ENCODE measurements at places on chromosomes 2 and 18. TPM values are rescaled to one million over a fixed set of nuclear protein-coding genes. Genes with fewer than 3 reads are reported as not detected.

The ITSN2 gene
- total RNA-seq = 48.9 TPM

The IL1RN gene
- total RNA-seq = 0.41 TPM

The CD8B gene
- total RNA-seq = not detected

The SIX2 gene
- not detected for total RNA-seq

The RGPD3 gene
- total RNA-seq = 0.21 TPM

The CROCC2 gene
- not detected for total RNA-seq

The AQP12B gene
- total RNA-seq = not detected

The TMEFF2 gene
- total RNA-seq = 15.2 TPM

The GPAT2 gene
- not detected for total RNA-seq

The ALK gene
- 0.26 TPM for total RNA-seq

The LINC00305 gene
- not detected for total RNA-seq

The GPR45 gene
- total RNA-seq = not detected

The ERMN gene
- not detected for total RNA-seq

The B4GALT6 gene
- total RNA-seq = 17.5 TPM

The SCN9A gene
- total RNA-seq = 6.3 TPM

The ZNF519 gene
- 11.1 TPM for total RNA-seq

The TTC39C gene
- 21.8 TPM for total RNA-seq

The SCN3A gene
- total RNA-seq = 0.38 TPM

The MREG gene
- total RNA-seq = 8.9 TPM

The USP37 gene
- total RNA-seq = 19.1 TPM

The MTCL1 gene
- 39.6 TPM for total RNA-seq

The CHST10 gene
- 24.2 TPM for total RNA-seq

The UBXN4 gene
- 114 TPM for total RNA-seq

The GPC1 gene
- 198 TPM for total RNA-seq

The SERPINE2 gene
- 266 TPM for total RNA-seq

- no peak for DNase-seq
Measured at GRCh38 chr2:3491306-3491705, 28.0 kb downstream of the ADI1 start.

- DNase-seq = no peak
Measured at GRCh38 chr2:183807870-183808269, 683.6 kb downstream of the NUP35 start.

- DNase-seq = no peak
Measured at GRCh38 chr2:67075530-67076238, 321.4 kb upstream of the ETAA1 start.

DNA sequence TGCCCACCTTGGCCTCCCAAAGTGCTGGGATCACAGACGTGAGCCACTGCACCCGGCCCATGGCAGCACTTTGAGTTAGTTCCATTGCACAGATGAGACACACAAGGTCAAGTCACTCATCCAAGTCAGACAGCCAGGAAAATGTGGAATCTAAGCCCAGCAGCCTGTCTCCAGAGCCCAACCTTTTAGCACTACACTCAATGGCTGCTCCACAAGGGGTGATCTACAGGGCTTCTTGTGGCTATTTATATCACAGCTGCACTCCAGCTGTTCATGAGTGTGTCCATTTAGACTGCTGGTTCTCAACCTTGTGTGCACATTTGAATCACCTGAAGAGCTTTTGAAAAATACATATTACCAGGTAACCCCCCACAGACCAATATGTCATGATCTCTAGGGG is 72.9 kb upstream of the RPL31 start:
- DNase-seq = no peak

DNA sequence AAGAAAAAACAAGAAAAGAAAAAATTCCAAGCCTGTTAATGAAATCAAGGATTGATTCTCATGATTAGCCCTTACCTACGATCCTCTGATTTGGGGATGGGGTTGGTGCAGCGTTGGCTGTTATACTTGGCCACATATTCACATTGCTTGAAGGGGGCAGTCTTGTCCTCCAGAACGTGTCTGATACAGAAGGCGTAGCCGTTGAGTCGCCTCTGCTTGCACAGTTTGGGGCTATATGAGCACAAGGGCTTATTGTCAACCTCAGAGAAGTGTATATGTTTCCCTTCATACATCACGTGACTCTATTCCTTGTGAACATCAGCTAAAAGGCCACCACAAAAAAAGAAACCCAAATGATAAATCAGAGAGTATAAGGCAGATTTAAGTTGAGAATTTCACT is 23.2 kb downstream of the INO80D start:
- no peak for DNase-seq

GRCh38 chr2:136031711-136032110 is 46.3 kb upstream of the DARS1 start:
- DNase-seq = no peak

DNA sequence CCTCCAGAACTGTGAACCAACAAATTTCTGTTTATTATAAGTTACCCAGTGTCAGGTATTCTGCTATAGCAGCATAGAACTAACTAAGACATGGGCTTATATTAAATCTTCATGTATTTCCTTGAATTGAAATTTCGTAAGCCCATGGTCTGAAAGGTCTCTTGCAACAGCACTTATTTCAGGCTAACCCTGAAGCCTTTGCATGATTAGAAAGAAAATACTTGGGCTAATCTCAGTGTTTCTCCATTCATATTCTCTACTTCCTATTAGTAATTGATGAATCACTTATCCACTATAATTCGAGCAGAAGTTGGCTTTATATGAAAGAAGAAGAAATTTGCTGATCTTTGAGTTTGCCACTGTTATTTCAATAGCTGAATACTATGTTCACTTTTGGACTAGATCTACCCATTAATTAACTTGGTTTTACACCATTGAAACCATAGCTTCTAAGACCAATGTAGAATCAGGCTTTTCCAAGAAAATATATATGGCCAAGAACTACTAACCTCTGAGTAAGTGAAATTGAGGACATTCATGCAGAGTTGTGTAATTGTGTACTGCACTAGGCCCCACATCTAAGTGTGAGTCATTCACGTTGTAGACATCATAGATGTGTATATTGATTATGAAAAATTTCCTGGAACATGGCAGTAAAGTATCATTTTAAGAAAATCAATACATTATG is 731.6 kb downstream of the SOCS6 start:
- no peak for DNase-seq

- DNase-seq = peak; percentile 49
Measured at GRCh38 chr2:172931918-172932520, 143.6 kb upstream of the MAP3K20 start.

- DNase-seq = no peak
Measured at GRCh38 chr2:8285081-8285480, 396.8 kb upstream of the ID2 start.

- no peak for DNase-seq
Measured at GRCh38 chr2:75573145-75573878, 12.6 kb upstream of the EVA1A start.

- DNase-seq = no peak
Measured at GRCh38 chr2:437756-438393, 150.0 kb upstream of the ALKAL2 start.

DNA sequence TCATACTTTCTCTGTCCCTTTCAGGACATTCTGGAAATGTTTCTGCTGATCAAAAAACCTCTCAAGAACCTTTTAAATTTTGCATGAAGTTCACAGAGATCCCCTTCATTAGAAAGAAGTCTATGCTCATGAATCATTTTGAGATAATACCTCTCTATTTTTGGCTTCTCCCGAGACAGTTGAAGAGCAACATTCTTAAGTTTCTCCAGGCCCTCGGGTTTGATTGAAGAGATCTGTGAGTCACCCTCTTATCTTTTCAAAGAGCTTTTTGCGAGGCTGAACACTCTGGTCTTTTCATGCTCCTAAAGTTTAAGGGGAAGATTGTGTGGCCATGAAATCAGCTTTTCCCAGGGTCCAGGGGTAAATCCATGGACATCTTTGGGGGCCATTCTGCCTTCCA is 354.2 kb downstream of the FBXO15 start:
- DNase-seq = peak; percentile 24

DNA sequence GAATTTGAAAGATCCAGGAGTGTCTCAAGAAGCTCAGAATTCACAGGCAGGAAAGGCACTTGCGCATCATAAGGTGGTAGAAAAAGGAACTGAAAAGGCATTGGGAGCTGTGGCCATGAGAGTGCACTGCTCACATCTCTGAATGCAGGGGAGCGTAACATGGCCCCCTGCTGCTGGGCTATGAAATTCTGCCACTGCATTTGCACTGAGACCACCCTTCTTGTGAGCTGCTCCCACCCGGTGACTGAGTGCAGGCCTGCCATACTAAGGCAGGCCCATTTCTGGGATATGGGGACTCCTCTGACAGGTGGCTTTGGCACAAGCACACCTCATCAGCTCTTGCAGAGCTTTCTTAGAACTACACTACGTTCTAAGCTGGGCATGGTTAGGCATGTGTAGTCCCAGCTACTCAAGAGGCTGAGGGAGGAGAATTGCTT is 25.3 kb upstream of the STARD7 start:
- no peak for DNase-seq

GRCh38 chr18:24734058-24734457 is 273.6 kb downstream of the HRH4 start:
- no peak for DNase-seq

GRCh38 chr18:79924814-79925731 is 26.4 kb downstream of the SLC66A2 start:
- DNase-seq = no peak

GRCh38 chr2:136114382-136114781 is 3.6 kb downstream of the CXCR4 start:
- DNase-seq = no peak

DNA sequence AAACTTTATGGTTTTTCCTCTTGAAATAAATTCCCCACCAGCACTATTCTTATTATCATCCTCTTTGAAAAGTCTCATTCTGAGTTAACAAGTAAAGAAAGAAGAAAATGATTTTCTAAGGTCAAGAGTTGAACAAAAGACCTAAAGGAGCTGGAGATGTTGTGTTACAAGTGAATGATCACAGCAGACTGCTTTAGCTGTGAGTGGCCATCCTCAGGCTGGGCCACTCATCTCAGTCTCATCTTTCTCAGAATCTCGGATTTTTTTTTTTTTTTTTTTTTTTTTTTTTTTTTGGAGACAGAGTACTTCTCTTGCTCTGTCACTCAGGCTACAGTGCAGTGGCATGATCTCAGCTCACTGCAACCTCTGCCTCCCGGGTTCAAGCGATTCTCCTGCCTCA is 133.3 kb downstream of the CDH2 start:
- DNase-seq = no peak

- DNase-seq = no peak
Measured at GRCh38 chr2:105997711-105998110, 196.4 kb downstream of the UXS1 start.

DNA sequence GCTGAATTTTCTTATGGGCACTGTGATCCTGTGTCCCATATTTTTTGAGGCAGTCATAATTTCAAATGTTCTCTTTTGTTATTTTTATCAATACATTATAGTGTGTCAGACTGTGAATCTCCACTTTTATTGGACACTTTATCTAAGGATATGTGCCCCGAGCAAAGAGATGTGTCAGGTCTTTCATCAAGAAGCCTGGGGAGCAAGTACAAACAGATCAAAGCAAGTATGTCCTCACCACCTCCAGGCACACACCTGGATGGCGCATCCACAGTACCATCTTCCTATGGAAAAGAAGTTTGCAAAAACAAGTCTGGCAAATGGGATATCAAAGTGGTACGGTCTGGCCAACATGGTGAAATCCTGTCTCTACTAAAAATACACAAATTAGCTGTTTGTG is 81.0 kb upstream of the ZNF236 start:
- no peak for DNase-seq

GRCh38 chr2:27624943-27625342 is 3.9 kb downstream of the CCDC121 start:
- no peak for DNase-seq

DNA sequence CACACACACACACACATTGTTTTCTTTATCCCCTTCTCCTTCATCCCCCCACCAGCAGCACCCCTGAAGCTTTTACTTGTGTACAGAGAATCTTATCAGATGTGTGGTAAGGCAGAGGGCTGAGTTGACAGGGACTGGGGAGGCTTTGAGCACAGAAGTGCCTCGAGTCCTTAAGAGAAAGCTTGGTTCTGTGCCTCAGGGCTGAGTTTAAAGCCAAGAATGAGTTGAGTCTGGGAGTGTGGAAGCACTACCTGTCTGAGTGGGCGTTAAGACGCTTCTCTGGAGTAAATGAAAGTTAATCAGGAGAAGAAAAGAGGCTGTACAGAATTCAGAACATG is 2.7 kb downstream of the ID2 start:
- no peak for DNase-seq

GRCh38 chr2:180962727-180963314 is 17.6 kb upstream of the UBE2E3 start:
- DNase-seq = no peak

DNA sequence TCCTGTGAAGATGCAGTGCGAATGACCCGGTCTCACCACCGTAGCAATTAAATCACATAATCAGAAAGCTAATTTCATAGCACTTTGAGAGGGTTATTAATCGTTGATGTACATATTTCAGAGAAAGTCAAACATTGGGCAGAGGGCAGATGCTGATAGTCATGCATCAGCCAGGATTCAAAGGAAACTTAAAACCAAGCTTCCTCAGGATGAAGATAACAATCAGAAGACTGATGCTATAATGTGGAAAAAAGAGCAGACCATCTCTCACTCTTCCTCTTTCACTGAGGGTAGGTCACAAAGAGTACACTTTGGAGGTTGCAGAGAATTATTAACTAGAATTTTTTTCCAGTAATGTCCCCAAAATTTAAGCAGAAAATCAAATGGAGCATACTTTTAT is 1027.7 kb upstream of the ZEB2 start:
- DNase-seq = no peak

Data from A172 (cell line).